Lung microvascular endothelial cell (primary cell): ENCODE measurements at places on chromosomes 6 and 20. TPM values are rescaled to one million over a fixed set of nuclear protein-coding genes. Genes with fewer than 3 reads are reported as not detected.

- no peak for DNase-seq
Measured at GRCh38 chr6:7176208-7176607, 68.4 kb downstream of the RREB1 start.

OTOR gene
- not detected in 2 replicates for total RNA-seq

DNA sequence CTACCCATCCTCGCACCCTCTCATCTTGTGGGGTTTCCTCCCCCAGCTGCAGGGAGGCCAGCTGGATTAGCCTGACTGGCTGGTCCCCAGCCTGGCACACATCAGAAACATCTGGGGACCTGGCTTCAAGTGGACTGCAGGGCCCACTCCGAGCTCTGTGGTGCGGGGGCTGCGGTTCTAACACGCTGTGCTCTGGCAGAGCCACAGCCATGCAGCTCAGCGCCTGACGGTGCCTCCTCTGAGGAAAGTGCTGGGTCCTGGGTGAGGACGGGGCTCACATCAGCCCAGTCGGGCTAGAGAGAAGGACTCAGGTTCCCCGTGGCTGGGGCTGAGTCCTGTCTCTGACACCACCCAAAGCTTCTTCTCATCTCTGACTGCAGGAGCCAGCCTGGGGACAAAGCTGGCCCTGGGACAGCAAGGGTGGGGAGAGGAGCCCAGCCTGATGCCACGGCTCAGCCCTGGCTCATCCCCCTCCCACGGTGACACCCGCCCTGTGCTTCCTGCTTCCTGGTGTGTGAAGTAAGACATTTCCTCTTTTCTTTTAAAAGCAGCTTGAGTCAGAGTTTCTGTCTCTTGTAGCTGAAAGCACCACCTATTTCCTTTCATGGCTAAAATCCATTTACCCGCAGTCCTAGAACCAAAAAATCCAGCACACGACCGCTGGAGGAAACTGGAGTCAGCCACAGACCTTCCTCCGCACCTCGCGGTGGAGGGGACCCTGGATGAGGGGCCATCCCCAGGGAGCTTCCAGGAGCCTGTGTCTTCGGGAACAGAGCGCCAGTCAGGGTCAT, 127.4 kb upstream of the AFDN start:
- DNase-seq: peak; percentile 90

LPA gene
- total RNA-seq: not detected in 2 replicates

DNA sequence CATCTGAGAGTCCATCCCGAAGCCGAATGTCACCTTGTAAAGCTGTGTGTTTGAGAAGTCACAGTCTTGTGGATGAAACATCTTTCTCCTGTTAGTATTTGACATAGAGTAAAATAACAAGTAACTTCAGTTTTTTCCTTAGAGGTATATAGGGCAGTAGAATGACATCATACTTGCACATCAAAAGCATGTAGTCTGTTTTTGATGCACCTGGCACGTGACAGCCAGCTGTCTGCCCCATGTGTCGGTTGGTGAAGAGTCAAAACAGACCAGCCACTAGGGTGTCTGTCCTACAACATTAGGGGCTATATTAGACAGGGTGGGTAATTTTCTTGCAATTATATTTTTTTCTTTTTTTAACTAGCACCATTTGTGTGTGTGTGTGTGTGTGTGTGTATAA, 70.2 kb downstream of the SNX9 start:
- DNase-seq: no peak

DNA sequence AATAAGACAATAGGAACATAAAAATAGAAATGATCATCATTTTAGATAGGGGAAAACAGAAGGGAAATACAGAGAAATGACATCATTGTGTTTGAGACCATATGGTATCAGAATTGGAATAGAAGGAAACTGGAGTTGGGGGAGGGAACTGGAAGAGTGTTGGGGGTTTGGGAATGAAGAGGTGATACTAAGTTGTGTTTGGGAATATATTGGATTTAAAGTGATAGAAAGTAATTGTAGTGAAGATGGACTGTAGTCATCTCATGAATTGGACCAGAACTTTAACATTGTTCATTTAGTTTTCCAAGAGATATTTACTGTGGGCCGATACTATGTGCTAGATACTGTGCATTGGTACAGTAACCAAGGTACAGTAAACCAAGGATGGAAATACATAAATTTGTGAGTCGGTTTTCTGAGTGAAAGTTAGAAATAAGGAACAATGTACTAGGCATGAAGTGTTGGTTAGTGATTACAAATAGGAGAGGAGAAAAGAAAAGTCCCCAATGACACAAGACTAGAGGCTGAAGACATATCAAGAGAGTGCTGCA, 32.3 kb downstream of the KCNQ5 start:
- DNase-seq: no peak

GRCh38 chr6:11237956-11238355, 5.5 kb upstream of the NEDD9 start:
- DNase-seq: no peak
